ENCODE measurements at places on chromosomes 12 and 14. TPM values are rescaled to one million over a fixed set of nuclear protein-coding genes. Genes with fewer than 3 reads are reported as not detected.

DNA sequence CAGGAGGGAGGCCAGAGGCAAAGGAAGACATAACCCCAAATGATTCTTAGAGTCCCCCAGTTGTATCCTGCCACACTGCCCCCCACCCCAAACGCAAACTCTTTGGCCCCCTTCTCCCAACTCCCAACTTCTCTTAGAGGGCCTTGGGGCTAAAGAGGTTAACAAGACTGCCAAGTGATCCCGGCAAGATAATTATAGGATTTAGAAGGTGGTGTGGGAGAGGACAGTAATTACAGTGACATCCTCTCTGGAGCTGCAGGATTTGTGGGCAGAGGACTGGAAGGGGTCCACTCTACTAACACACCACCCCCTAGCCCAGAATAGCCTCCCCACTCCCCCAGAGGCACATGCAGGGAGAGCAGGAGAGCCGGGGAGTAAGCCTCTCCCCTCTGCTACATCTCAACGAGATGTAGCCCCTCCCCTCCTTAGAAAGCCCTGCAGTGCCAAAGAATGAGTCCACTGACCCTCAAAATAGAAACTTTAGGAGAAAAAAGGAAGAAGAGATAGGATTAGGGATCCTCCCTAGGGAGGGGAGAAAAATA lies 5.3 kb upstream of the GDF11 start:
- no peak for DNase-seq

DNA sequence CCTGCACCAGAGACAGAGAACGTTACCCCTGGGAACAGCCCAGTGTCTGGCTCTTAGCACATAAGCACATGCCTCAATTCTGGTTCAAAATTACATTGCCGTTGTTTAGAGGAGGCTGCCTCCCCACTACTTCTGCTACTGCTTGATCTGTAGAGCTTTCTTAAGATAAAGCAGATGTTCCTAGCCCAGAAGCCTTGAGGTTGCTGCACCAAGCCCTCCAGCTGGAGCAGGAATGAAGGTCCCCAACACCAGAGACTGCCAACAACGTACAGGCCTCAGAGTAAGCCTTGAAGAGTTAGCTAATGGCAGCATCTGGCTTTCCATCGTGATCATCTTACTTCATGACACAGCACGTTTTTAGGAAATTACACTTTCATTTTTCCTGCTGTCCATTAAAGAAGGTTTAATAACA lies 34.7 kb upstream of the AMIGO2 start:
- no peak for DNase-seq

- DNase-seq = peak; percentile 32
Observed at GRCh38 chr14:94897082-94897481, 127.2 kb upstream of the GSC start.

DNA sequence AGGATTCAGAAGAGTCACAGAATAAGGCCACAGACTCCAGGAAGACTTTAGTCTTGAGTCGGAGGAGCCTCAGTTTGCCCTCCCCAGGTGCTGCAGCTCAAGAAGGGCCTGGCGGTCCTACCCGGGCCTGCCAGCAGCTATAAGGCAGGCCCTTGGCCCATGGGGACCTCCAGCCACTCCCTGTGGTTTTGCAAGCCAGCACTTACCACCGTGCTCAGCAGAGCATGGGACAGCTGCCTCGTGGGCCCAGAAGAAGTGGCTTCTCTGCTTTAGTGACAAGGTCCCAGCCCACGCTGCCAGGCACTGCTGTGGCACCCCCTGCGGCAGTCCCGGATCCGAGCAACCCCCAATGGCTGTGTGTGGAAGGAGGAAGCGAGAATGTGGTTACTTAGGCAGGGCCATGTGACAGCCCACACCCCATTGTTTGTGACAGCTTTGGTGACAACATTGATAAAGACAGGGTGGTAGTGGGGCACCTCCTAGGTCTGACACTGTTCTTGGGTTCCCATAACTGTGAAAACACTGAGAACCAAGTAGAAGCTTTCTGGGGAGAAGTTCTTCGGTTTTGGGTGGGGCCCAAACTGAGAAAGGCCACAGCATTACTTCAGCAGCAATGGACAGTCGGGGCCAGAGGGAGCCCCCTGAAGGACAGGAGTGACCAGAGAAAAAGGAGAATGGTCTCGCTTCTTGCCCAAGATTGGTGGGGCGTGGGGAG lies at the start of gene SELPLG:
Gene SELPLG, minus strand, starts transcription at position 361 of the 715 bp plus-strand sequence. CDS start 9,587 bp downstream, outside the sequence.
- no peak for DNase-seq

DNA sequence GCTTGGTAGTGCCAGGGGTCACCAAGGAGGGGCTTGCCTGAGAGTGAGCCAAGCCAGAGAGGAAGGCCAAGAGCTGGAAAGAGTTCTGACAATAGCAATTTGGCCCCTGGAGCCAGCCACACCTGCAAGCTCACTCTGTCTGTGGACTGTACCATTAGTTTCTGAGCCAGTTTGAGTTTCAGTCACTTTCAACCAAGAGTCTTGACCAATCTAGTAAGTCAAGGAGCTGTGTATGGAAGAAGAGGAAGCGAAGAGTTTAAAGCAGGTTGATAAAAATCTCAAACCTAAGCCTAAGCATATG lies 38.5 kb downstream of the NT5DC3 start:
- no peak for DNase-seq

DNA sequence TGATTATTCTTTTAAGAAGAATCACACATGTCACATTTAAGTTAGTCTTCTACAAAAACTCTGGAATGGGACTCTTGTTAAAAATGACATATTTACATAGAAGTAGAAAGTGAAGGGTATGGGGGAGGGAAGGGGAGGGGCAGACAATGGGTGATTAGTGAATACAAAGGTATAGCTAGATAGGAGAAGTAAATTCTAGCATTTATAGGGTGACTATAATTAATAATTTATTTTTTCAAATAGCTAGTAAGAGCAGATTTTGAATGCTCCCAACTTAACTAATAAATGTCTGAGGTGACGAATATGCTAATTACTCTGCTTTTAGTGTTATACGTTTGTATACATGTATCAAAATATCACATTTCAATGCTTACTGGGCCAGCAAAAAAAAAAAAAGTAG lies 59.4 kb downstream of the BLTP3B start:
- DNase-seq = no peak

OR10AD1 gene
- not detected for total RNA-seq

MUCL1 gene
- not detected for total RNA-seq

DHRS2 gene
- 1.1 TPM for total RNA-seq
